ENCODE measurements at places on chromosomes 2 and 18.

DNA sequence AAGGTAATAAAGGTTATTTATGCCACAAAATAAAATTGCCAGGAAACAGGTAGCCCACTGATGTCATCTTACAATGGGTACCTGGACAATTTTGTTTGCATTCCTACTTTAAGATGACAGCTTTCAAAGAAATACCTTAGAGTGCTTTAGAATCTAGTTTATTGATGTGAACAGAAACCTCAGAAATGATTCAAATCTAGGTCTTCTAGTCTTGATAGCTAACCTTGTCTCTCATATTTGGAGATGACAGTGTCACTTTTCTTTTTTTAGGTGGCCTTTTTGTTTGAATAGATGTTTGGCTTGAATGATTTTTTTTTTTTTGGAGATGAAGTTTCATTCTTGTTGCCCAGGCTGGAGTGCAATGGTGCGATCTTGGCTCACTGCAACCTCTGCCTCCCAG, 69.1 kb downstream of the PIK3C3 start:
- no peak for DNase-seq

GRCh38 chr2:172704072-172704936, 31.3 kb upstream of the RAPGEF4 start:
- no peak for DNase-seq

DNA sequence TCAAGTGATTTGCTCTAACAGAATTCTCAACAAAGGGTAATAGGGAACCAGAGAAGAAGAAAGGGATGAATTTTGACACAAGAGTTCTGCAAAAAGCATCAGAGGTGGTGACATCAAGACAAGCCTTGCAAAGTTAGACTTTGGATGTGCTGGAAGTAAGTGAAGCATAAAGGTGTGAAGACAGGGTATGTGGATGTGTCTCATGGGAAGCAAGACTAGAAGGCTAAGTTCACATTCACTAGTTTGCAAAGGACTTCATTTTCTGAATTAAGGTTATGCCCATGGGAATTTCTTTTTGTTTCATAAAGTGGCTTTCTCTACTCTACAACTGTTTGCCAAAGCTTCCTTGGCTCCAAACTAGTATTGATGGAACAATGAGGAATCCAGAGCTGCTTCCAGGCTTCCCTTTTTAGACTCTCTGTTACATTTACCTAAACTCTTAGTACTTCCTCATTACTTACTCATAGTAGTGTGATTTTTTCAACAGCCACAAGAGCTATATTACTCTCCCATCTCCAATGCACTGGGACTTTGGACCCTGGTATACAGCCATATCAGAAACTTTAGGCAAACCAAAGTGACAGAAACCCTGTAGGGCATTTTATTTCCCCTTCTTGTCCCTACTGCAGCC, 21.1 kb upstream of the IHH start:
- no peak for DNase-seq

DNA sequence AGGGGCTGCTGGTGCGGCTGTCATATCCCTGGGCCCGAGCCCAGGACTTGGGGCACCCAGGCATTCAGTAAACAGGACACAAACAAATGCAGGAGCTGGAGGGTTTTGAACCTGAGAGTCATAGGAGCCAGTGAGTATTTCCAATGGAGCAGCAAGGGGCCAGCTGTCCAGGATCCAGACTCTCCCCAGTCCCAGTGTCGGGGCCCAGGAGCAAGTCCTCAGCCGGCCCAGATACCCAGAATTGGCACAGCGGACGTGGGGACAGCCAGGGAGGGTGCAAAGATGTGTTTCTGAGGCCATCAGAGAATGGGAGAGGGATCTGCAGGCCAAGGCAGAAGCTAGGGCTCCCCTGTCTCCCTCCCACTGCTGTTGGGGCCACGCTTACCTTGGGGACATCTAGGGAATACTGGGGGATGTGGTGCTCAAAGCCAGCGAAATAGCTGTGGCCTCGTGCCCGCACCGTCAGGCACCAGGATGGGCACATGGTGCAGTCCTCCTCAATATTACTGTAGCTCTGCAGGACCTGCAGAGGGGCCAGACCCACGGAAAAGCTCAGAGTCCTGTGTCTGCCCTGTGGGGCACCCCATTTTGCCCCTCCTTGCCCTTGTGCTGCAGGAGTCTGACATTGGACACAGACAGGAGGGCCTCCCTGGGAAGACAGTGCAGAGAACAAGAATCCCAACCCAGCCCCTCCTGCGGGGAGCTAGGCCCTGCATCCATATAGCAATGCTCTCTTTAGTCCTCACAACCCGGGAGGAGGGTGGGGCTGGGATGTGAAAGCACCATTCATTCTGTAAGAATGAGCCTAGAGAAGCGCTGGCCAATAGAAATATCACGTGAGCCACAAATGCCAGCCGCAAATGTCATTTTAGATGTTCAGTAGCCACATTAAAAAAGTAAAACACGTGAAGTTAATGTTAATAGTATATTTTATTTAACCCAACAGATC, 15.4 kb downstream of the CFAP65 start:
- DNase-seq = no peak
